C1 segment of cervical spinal cord (tissue), 14 donors: ENCODE measurements at places on chromosomes 6 and 20.

GRCh38 chr6:79239536-79240168 lies 5.2 kb upstream of the HMGN3 start:
- DNase-seq: no peak

DNA sequence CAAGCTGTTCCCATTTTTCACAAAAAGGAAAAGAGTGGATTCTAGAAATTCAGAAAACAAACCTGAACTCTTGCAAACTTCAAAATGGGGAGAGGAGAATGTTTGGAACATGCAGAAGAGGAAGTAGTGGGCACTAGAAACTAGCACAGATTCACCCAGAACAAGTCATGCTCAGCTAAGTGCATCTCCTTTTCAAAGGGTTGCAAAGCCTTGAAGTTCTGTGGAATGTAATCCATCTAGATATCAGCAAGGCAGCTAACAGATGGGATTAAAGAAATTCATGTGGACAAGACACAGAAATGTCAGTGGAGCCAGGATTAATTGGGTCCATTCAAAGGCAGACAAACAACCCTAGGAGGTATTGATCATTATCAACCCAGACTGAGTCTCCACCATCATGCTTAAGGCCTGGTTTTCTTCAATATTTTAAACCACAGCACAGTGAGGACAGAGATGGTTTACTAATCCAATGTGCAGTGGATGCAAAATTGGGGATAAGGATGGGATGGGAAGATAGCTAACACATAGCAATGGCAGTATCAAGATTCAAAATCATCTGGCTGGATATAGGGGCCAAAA lies 31.3 kb downstream of the KCNK5 start:
- DNase-seq: no peak

DNA sequence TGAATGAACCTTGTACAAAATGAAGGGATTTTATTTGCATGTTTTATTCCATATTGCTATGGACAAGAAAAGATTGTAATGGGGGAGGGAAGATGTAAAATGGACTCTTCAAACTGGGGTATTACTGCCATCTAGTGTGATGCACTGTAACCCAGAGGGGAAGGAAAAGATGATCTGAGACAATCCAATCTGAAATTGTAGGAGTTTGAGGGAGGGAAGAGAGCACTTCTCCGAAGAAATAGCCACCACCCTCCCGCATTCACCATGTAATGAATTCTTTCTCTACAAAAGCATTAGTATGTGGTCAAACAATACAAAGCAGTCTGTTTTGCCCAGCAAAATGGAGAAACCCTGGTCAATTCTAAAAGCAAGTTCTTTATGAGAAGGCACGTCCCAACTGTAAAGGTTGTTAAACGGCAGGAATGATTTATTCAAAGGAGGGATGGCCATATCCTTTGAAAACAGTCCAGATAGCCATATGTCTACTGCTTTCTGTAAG lies 679.5 kb upstream of the NRSN1 start:
- no peak for DNase-seq

GRCh38 chr6:167405778-167406532 lies 81.1 kb downstream of the TTLL2 start:
- no peak for DNase-seq

DNA sequence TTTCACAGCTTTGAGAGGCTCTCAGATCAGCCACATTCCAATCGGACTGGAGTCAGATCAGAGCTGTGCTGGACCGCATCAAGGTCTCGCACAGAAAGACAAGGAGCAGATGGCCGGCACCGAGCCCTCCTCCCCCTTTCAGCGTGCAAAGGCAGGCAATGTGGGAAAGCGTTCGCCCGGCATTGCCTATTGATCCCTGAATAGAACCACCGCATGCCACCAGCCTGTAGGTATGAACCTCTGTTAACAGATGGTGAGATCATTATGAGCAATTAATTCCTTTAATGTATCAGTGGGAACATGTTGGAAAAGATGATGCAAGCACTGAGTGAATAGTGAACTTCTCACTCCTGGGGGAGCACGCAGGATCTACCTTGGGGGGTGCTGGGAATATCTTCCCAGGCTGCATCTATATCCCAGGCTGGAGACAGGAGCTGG lies 117.5 kb upstream of the ID4 start:
- DNase-seq: no peak

GRCh38 chr20:15705975-15706374 lies 867.3 kb downstream of the KIF16B start:
- no peak for DNase-seq

- no peak for DNase-seq
These were observed 135.2 kb downstream of the KCNQ5 start for GRCh38 chr6:72757048-72757447.
